ENCODE measurements at places on chromosomes 12 and 14.
A peak's percentile ranks its signal among the peaks of the same experiment; 100 is the strongest.

GRCh38 chr12:3034067-3034750 lies 43.0 kb upstream of the TSPAN9 start:
- peak; percentile 19 for DNase-seq

DNA sequence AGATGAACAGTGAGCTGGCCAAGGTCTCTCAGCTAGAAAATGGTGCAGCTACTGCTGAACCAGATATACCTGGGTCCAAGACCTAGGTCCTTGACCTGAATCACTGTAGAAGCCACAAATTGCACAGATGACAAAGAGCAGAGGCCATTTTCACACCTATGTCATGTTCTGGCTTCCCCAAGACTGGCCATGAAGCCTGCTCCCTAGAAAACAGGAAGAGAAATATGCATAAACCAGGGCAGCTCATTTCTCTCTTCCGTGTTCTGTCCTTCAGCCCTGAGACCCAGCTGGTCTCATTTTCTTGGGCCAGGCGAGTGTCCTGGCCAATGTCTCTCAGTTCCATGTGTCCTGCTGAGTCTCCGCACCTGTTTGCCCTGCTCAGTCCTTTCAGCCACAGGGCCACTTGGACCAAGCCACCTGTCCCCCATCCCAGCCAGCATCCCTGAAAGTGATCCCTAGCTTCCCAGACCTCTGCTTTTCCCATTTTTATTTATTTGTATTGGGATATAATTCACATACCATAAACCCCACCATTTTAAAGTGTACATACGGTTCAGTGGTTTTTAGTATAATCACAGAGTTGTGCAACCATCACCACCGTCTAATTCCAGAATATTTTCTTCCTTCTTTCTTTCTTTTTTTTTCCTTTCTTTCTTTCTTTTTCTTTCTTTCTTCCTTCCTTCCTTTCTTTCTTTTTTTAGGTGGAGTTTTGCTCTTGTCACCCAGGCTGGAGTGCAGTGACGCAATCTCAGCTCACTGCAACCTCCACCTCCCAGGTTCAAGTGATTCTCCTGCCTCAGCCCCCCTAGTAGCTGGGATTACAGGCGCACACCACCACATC lies 27.0 kb downstream of the P2RX7 start:
- no peak for DNase-seq

GRCh38 chr12:54560374-54560858 lies 11.0 kb downstream of the PDE1B start:
- peak; percentile 15 for DNase-seq

DNA sequence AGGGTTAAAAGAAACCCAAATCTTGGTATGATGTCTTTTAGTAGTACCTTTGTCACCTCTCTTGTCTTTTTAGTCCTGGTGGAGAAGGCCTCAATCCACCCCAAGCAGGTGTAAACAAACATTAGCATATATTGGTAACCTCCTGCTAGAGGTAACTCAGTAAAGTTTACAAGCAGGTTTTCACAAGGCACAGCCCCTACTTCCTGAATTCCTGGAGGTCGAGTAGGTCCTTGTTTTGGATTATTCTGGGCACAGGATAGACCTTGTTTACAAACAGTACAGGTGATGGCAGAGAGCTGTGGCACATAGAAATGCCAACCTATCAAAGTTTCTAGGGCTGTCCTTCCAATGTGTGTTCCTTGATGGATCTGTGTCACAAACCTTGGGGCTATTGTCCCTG lies 99.1 kb downstream of the ALG10 start:
- DNase-seq, result no peak

- peak; percentile 13 for DNase-seq
These were observed 90.2 kb downstream of the TTLL5 start for GRCh38 chr14:75751296-75751695.

DNA sequence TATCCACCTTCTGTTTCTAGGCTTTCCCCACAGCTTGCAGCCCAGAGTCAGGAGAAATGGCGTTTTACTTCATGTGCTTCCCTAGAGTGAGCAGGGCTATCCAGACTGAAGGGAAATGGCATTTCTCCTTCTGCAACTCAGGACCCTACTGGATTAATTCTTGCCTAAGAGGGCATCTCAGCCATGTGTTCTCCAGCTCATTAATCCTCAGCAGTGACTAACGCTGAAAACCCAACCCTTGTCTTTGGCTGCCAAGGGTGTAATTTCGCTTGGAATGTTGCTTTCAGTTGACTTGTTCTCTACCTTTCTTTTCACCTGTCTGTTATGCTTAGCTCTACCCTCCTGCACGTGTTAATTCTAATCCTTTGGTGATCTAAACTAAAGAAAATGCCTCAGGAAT lies 21.0 kb upstream of the EMP1 start:
- DNase-seq, result no peak

DNA sequence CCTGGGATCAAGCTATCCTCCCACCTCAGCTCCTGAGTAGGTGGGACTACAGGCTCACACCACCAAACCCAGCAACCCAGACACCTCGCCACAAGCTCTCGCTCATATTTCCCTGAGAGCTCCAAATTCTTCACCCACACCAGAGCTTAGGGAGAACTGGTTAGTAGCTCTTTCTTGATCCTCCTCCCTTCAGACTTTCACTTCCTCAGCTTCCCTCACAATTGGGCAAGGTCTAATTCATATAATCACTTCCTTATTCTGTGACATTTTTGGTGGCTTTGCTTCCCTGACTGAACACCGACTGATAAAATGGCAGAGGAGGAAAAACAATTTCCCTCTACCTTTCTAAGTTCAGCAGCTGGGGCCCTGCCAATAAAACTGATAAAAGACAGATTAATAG lies 88.5 kb downstream of the GXYLT1 start:
- no peak for DNase-seq

DNA sequence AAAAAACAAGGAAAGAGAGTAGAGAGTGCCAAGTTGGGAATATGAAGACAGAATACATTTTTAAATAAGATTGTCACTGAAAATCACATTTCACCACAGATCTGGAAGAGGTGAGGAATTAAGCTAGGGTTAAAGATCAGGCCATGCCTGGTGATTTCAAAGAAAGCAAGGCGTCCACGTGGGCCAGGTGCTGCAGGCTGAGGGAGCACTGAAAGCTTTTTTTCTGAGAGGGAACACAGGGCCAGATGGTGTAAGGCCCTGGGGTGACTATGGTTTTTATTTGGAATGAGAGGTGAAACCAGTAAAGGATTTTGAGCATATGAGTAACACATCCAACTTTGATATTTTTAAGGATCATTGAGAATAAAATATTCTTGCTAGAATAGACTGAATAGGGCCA lies 20.9 kb downstream of the SYT1 start:
- DNase-seq, result no peak

- peak; percentile 5 for DNase-seq
These were observed 34.6 kb upstream of the ACSM4 start for GRCh38 chr12:7269273-7269672.

GRCh38 chr12:87388376-87388775 lies 640.8 kb downstream of the C12orf50 start:
- no peak for DNase-seq

DNA sequence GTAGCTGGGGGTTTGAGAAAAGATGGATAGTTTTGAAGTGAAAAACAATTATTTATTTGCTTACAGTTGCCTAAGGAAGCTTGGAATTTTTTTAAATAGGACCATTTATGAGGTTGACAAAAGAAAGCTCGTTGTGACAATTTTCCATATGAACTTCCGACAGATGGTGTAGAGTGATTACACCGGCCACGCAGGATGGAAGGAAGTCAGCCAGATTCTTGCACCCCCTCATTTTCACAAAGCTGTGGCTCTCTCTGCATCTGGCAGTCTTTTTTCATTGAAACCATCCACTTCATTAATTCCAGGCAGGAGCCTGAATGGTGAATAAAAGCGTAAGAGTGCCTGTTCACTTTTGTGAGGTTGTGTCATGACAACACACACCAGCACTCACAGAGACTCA lies 1284.1 kb downstream of the AACS start:
- no peak for DNase-seq

DNA sequence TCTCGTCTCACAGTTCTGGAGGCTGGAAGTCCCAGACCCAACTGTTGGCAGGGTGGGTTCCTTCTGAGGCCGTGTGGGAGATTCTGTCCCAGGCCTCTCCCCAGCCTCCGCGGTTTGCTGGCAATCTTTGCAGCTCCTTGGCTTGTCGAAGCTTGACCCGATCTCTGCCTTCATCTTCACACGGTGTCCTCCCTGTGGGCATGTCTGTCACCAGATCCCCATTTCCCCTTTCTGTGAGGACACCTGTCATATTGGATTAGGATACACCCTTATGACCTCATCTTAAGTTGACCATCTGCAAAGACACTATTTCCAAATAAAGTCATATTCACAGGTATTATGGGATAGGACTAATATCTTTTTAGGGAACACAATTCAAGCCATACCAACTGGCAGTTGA lies 22.6 kb upstream of the LRP1-AS start:
- no peak for DNase-seq

DNA sequence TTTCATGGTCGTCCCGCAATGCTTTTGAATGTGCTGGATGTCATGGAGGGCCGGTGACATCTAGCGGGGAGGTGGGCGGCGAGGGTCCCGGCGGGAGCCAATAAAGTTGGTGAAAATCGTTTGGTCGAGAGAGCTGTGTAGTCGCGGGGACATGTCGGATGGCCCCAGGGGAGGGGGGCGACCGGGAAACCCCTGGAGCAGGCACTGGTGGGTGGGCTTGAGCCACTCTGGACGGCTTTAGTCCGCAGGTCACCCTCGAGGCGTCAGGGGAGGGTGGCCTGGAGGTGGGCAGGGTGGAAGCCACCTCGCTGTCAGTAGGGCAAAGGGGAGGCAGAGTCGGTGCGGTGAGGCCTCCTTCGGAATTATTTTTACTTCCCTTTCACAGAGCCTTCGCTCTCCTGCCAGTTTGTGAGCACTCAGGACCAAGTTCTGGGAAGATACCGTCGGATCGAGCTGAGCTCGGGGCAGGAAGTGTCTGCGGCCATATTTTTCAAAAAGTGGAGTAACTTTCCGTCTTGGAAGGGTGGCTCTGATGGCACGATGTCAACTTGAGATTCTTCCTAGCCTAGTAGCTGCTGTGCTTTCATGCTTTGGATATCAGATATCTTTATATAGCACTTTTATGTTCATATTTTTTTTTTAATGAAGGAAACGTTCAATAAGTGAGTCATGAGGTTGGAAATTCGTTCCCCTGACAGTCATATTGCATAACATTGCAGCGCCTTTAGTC lies 28.2 kb downstream of the WBP11 start:
- DNase-seq, result no peak

GRCh38 chr12:124713041-124713435 lies 145.6 kb upstream of the NCOR2 start:
- DNase-seq, result no peak

- peak; percentile 8 for DNase-seq
These were observed 53.9 kb upstream of the DCD start for GRCh38 chr12:54701940-54702592.

DNA sequence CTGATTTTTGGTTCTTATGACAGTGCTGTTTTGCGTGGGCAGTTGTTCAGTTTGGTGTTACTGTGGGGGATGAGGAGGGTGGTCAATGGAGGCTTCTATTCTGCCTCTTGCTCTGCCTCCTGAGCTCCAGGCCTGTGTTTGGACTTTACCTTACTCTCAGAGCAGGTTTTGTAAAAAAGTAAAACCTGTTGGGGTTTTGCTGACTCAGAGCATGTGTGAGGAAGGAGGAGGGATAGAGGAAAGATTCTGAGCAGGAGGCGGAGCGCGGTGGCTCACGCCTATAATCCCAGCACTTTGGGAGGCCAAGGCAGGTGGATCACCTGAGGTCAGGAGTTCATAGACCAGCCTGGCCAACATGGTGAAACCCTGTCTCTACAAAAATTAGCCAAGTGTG lies 6.7 kb downstream of the A2ML1 start:
- no peak for DNase-seq

- DNase-seq, result no peak
These were observed 400.7 kb downstream of the NUAK1 start for GRCh38 chr12:105738051-105738450.

DNA sequence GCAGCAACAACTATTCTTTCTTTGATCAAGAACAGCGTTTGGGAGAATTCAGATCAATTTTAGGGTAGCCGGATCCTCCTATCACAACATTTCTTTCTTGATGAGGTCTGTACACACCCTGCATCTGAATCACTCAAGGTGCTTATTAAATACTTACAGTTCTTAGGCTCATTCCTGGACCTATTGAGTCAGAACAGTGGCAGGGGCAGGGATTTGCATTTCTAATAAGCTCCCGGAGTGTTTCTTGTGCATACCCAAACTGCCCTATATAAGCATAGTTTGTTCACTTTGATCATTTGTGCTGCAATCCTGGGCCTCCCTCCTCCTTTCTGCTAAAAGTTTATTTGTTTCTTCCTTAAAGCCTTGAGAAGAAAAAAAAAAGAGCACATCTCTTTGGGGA lies 80.5 kb upstream of the RPH3A start:
- no peak for DNase-seq

- no peak for DNase-seq
These were observed 92.8 kb upstream of the PTHLH start for GRCh38 chr12:28065374-28065773.

- no peak for DNase-seq
These were observed 128.8 kb downstream of the TSPAN9 start for GRCh38 chr12:3205742-3206519.

DNA sequence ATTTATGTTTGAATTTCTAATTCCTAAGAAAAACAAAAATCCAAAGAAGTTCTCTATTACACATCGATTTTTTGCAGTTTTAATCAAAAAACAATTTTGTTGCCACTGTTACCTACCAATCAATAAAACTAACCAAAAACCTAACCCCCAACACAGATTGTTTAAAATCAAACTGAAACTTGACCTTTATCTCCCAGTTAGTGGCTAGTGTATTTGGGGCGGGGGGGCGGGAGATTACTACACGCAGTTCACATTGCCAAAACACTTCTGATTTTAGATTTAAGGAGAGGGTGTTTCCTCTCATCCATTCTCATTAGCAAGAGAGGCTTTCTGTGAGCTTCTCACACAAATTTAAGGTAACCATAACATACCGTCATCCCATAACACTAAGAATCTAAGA lies 6.4 kb downstream of the CDC42BPB start:
- DNase-seq, result no peak

DNA sequence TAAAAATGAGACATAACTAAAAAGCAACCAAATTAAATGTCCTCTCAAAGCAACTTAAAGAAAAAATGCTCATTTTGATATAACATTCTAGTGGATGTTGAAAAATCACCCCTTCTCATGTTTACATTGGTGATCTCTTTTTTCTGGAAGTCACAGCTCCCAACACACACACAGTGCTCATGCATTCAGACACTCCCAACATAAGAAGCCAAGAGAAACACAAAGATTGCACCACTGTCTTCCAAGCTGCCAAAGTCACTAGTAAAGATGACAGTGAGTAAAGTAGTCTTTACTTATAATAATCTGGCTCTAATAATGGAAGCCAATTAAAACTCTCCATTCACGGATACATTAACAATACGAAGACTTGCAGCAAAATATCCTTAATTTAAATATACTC lies 218.4 kb downstream of the NTF3 start:
- DNase-seq, result no peak

DNA sequence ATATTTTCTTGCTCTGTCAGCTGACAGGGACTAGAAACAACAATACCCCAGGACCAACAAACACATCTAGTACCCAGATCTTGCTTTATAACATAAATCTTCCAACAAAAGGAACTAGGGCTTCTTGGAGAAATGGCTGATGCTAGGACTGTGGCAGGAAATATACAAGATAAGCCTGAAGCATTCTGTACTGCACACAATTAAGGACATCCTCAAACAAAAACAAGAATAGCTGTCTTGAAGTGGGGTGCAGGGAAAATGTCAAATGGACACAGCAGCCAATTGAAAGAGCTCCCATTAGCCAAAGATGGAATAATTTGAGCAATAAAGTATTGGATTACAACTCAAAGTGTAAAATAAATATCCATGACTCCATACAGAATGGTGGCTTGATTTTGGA lies 50.0 kb downstream of the LGMN start:
- DNase-seq, result no peak
